Cerebellar nuclear complex (tissue), 1 donor: ENCODE measurements at places on chromosomes 3 and 15.

GRCh38 chr3:4977001-4977852, 2.0 kb upstream of the BHLHE40 start:
- no peak for DNase-seq

DNA sequence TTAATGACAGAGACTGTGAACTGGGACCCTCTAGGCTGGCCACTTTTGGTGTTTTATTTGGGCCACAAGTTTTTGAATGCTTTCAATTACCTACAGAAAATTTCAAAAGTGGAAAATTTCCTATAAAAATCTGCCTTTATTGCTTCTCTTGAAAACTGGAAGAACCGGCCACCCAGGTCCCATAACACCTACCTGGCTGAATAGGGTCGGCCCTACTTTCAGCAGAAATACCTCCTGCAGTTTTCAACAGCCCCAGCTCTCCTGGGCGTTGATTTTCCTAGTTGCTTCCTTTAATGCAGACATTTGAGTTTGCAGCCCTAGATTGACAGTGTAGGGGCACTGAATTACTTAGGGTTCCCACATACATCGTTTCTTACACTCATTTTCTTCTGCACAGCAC, 719 bp upstream of the SRPRB start:
- no peak for DNase-seq

- no peak for DNase-seq
Measured at GRCh38 chr3:42764115-42764514, 8.9 kb downstream of the CCDC13 start.

DNA sequence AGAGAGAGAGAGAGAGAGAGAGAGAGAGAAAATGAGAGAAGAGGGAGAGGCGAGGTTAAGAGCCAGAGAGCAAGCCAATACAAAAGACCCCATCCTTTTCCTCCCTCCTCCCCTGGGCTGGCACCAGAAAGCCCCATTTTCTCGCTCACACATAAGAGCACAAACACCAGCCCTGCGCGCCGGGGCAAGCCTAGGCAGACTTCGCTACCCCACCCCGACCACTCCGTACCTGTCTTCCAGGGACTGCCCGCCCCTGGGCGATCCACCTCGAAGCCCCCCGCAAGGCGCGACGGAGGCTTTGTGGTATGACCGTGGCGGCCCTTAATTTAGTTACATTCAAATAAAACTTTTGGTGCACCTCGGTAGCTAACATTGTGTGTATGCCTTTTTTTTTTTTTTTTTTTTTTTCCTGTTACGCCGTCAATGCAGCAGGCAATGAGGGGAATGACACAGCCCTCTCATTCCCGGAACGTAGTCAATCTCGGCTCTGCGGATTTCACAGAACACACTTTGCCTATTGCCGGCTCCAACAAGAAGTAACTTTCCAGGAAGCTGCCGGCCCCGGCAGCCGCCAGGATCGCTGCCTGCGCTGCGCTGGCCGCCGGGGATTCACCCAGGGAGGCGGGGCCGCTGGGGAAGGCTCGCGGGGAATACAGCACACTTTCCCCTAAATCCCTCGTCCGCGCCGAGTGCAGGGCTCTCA, 7.7 kb downstream of the BCL6 start:
- DNase-seq = no peak

- no peak for DNase-seq
Measured at GRCh38 chr3:141302364-141303141, 65.8 kb upstream of the ZBTB38 start.

- DNase-seq = no peak
Measured at GRCh38 chr3:119120480-119120879, 25.5 kb upstream of the TEX55 start.

DNA sequence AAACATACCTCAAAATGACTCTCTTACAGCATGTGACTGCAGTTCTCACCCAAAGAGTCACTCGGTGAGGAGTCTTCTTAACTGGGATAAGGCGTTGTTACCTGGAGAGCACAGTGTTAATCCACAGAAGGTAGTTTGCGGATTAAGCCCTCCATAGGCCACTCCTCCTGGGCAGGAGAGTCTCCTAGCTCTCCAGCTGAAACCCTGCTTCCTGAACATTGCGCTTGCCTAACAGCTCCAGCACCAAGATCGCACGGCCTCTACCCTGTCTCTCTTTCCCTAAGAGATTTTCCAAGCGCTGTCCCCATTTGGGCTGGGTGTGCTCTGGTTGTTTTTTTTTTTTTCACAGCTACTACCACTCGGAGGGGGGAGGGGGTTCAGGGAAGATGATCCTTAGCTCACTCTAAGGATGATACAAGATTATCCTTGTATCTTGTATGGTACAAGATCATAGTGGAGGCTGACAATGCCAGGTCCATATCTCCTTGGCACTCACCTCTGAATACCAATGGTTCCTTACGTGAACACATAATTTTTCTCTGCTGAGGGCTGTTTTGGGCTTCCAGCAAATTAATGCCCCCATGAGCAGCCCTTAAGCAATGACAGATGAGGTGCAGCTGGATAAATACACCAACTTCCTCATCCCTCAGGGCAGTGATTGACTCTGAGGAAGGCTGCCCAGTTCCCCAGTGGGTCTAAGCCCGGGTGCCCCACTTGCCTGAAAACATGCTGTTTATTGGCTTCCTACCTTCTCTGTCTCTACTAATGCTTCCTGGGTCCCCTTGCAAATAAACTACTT, 185.2 kb upstream of the TSC22D2 start:
- no peak for DNase-seq

- no peak for DNase-seq
Measured at GRCh38 chr15:33735637-33736247, 232.6 kb upstream of the CHRM5 start.

- DNase-seq = no peak
Measured at GRCh38 chr15:76903251-76903681, 1.9 kb downstream of the SCAPER start.

DNA sequence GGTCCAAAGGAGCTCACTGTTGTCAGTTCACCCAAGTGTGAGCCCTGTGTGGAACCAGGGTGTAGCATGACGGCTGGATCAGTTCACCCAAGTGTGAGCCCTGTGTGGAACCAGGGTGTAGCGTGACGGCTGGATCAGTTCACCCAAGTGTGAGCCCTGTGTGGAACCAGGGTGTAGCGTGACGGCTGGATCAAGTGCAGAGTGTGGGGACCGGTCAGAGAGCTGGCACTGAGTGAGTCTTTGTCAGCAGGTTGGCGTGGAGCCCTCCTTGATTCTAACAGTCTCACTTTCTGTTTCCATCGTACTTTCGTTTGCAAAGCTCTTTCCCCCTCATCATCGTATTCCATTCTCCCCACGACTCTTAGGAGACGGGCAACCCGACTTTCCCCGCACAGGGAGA, 57.9 kb upstream of the DLG1 start:
- DNase-seq = no peak

- no peak for DNase-seq
Measured at GRCh38 chr3:49183873-49184272, 12.5 kb downstream of the KLHDC8B start.

DNA sequence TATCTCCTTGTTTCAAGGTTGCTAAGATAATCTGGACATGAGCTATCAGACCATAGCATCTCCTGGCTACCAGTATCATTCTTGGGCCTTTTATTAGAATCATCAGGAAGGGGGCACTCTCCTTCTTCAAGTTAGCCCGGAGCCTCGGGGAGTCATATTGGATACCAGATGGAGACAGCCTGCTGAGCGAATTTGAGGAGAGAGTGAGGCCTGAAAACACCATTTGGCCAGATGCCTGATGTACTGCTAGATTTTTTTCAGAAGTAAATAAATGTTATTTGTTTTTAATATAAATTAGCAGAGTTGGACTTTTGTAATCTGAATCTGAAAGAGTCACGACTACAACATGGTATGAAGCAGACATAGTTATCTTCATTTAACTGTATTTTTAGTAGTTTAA, 848.6 kb downstream of the IGSF11 start:
- no peak for DNase-seq

GRCh38 chr3:152403632-152404066, 134.9 kb downstream of the MBNL1 start:
- no peak for DNase-seq

- DNase-seq = no peak
Measured at GRCh38 chr3:105430455-105430854, 63.7 kb downstream of the ALCAM start.

- no peak for DNase-seq
Measured at GRCh38 chr15:44596511-44597010, 59.6 kb downstream of the EIF3J start.

- DNase-seq = no peak
Measured at GRCh38 chr3:62151591-62151990, 221.8 kb downstream of the FEZF2 start.

DNA sequence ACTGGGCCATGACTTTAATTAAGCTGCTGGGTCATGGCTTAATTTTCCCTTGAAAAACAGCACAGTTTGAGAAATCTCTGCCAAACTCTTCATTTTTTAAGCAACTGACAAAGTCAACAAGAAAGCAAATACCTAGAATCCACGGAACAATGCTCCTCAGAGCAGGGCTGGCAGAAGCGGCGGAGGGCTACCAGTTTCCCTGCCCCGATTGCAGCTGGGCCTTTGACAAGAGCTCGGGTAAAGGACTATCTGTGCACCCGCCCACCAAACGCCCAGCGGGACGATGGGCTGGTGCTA, 1.2 kb downstream of the GOLIM4 start:
- DNase-seq = no peak

- DNase-seq = no peak
Measured at GRCh38 chr15:88834211-88834812, 31.1 kb downstream of the ACAN start.

GRCh38 chr3:34065901-34066300, 267.5 kb downstream of the PDCD6IP start:
- DNase-seq = no peak

GRCh38 chr3:66302288-66302687, 81.5 kb downstream of the SLC25A26 start:
- DNase-seq = no peak

- no peak for DNase-seq
Measured at GRCh38 chr15:96037584-96037983, 292.9 kb upstream of the NR2F2 start.

- no peak for DNase-seq
Measured at GRCh38 chr15:99387421-99388168, 136.3 kb downstream of the LRRC28 start.

- no peak for DNase-seq
Measured at GRCh38 chr3:139732729-139733128, 55.0 kb upstream of the NMNAT3 start.

- no peak for DNase-seq
Measured at GRCh38 chr3:153978006-153978405, 143.2 kb upstream of the ARHGEF26 start.

DNA sequence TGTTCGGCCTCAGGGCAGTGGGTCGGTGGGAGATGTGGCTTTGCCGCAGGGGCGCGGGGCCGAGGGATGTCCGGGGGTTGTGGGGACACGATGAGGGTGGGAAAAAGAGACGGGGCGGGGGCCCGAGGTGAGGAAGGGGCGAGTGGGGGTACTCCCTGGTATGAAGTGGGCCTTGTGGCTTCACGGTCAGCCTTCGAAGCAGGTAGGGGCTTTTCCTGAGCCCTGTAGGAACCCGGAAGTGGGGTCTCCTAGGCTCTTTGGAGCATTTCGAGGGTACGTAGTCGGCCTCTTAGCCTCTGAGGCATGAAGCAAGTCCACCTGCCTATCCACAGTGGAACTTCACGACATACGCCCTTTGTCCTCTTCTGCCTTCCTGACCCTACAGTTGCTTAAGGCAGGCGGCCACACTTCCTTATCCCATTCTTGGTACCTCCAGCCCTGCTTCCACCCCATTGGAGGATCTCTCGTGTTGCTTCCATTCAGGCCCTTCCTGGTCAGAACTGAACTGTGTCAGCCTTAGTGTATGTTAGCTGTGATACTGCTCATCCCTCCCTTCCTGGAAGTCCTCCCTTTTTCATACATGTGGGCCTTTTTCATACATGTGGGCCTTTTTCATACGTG, 389 bp downstream of the ARPC4 start:
- DNase-seq = no peak

- DNase-seq = no peak
Measured at GRCh38 chr15:69647142-69647513, 194.5 kb downstream of the RPLP1 start.

- DNase-seq = no peak
Measured at GRCh38 chr3:169403855-169404519, 259.5 kb downstream of the MECOM start.

- no peak for DNase-seq
Measured at GRCh38 chr15:68609629-68610028, 30.8 kb downstream of the CORO2B start.

- DNase-seq = no peak
Measured at GRCh38 chr3:188229177-188229576, 75.2 kb downstream of the LPP start.

- DNase-seq = no peak
Measured at GRCh38 chr3:2944628-2945027, 165.5 kb downstream of the IL5RA start.

DNA sequence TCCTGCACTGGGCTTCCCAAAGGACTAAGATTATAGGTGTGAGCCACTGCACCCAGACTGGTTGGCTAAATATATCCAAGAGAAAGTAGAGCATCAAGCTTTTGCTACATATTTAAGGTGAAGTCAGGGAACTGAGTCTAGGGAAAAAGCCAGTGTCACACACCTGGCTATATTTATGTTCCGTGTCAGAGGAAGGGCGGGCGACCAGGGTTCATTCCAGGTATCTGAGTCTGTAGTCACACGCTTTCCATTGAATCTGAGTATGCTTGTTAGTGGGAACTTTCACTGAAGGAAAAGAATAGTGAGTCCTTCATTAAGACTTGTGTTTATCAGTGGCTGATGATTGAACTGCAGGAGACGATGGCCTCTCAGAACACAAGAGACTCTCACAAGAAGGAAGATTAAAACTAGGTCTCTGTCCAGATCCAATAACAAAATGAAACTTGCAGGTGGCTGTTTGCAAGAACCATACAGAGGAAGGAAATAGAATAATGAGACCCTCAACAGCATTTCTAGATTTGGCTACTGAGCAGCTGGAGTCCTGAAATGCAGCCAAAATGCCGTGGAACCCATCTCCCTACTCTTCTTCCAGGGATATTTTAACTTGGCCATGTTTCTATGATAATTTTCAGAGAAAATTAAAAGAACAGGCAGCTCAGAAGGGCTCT, 276.3 kb downstream of the THSD4 start:
- no peak for DNase-seq

GRCh38 chr15:45535486-45536042, 13.0 kb upstream of the SLC30A4 start:
- DNase-seq = no peak
